NCI-H187 (cell line): ENCODE measurements at places on chromosomes 12 and 14.

DNA sequence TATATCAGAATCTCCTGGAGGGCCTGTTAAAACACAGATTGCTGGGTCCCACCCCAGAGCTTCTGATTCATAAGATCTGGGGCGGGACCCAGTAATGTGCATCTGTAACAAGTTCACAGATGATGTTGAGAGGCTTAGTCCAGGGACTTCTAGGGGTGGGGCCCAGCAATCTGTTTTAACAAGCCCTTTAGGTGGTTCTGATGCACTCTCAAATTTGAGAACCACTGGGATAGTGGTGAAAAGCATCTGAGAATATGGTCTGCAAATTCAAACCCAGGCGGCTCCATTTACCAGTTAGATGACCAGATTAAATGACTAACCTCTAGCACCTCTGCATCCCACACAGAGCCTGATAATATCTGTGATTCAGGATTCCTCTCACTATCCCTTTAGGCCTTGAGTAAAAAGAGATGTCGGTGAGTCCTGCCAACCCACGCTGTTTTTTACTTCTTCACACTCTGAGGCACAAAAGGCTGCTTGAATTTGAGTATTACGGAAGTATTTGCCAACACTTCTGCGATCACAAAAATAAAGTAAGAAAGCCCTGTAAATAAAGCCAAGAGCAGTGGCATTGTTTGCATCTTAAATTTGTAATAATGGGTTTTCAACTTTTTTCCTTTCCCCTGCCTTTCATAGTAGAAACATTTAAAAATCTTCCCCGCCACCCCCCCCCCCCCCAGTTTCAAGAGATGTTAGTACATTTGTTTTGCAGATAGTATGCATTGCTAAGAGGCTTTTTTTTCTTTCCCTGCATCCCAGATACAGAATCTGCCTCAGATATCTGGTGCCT, 1.8 kb upstream of the FRS2 start:
- DNase-seq, result no peak

DNA sequence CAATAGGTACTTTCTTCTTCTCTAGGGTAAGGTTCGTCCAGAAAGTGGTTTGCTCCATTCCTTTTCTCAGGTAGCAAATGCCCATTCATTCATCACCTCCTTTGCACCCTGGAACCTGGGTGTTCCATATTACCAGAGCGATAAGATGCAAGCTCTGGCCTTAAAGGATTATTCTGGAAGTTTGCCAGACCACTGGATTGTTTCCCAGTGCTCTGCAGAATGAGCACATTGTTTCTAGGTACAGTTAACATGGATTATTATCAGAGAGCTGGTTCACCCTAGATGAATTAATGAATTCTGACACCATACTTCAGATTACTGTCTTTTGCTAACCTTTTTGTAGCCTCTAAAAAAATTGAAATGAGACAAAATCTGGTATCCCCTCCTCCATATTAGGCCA, 170.9 kb upstream of the BMP4 start:
- DNase-seq, result no peak

GRCh38 chr14:75422169-75422568, 5.7 kb upstream of the JDP2 start:
- no peak for DNase-seq

DNA sequence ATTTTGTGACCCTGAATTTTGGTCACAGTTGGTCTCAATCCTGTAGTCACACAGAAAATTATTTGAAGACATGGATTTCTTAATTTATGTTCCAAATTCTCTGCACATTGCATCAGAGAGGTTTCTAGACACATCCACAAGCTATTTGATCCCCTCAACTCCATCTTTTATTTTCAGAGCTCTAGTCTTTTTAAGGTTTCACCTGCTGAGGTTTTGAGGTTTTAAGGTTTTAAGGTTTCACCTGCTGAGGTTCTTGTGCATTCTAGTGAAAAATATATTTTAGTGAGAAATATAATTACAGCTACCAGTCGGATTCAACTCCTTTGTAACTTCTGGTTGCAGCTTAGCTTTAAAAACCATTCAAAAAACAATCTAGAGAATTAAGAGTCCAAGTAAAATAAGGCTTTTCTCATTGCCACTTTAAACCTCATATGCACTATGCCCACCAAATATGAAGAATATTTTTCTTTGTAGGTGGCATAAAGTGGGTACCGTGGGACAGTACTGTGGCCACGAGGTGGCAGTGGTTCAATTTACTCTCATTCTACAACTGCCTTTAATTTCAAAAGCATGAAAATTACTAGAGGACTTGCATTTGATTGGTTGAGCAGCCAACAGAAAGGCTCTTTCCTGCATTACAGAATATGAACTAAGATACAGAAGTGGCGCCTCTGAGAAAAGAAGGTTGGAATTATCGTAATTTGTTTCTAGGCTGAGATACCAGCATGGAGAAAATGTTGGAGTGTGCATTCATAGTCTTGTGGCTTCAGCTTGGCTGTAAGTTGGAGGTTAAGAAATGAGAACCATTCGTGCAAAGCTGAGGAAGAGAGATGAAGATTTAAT, 366.5 kb upstream of the OR4E1 start:
- DNase-seq, result no peak

- no peak for DNase-seq
These were observed 14.2 kb downstream of the GLT1D1 start for GRCh38 chr12:128867466-128867865.

DNA sequence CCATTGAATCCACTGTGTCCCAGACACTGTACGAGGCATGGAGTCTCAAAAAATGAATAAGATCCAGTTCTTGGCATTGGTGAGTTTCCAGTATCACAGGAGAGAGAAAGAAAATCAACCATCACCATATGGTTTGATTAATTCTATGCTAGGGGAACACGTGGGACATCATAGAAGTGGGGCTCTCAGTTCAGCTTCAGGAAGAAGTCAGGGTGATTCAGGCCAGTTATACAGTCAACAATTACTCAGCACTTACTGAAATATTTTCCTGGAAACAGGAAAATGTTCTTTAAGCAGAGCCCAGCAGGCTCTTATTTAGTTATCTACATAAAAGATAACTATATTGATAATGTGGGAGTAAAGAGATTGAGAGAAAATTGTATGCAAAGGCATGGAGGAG, 407.2 kb downstream of the NOVA1 start:
- no peak for DNase-seq

- no peak for DNase-seq
These were observed 134.1 kb downstream of the NCOR2 start for GRCh38 chr12:124433147-124433874.

DNA sequence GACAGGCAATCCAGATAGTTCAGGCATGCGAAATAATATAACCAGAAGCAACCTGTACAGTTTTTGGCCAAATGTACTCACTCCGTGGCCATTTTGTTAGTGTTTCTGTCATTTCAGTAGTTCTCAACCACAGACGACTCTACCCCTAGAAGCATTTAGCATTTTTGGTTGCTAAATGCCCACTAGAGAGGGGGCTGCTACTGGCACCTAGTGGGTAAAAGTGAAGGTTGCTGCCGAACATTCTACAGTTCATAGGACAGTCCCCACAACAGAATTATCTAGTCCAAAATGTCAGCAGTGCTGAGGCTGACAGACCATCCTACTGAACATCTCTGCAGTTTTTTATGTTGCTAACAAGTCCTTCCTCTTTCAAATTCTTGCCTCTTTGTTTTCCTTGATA, 107.4 kb downstream of the TSHR start:
- DNase-seq, result no peak

- DNase-seq, result no peak
These were observed 196.3 kb downstream of the PPM1H start for GRCh38 chr12:62738616-62739015.

DNA sequence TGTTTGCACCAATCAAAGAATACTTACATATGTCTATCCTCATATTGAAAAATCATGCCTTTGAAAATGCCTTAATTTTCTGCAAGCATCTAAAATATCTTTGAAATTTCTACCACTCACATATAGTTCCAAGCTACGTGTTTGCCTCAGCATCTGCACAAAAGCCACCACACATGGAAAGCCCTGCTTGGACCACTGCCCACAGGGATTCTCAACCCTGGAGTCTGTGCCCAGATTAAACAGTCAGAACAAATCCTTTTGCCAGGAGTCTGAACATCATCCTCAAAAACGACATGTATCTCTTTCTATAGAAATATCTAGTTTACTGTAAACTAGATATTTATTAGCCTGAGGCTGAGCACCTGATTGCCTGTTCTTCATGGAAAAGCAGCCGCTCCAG, 32.6 kb downstream of the ARMH4 start:
- DNase-seq, result no peak

DNA sequence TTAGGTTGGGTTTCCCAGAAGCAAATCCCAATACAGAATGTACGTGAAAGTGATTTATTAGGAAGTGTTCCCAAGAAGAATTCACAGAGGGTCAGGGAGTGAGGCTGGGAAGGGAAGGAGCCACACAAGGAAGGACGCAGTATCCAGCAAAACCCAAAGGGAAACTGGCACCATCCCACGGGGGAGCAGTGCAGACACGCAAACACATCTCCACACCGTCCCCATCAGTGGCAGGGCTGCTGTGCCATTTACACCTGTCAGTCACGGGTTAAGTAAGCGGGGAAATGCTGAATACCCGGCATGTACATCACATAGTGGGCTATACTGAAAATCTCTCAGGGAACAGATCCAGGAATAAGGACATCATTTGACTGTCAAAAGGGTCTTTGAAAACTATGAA, 93.9 kb downstream of the SLC38A1 start:
- DNase-seq, result no peak

DNA sequence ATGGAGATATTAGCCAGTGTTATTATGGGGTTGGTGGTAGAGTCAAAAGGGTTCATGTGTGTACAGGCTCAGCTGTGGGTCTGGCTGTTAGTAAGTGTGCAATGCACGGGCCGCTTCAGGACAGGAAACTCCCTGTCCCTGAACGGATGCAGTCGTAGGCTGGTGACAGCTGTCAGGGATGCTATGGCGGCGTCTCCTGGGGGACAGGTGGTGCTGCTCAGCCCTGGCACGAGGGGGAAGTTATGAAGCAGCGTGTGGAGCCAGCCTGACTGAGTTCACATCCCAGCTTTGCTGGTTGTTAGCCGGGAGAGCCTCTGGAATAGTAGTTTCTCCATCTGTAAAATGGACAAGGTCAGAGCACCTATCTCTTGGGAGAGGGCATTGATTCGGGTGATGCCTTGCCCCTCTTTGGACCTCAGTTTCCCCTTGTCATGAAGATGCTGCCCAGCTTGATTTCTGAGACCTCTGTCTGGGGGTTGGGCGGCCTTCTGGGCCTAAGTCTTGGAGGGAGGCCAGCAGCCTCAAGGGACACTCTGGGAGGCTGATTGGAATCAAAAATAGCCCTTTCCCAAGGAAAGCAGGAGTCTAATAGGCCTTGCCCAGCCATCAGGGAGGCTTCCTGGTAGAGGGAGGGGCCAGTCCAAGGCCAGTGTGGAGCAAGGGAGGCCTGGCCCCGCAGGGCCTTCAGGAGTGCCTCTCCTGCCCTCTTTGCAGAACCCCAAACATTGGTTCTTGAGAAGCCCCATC, 7.1 kb downstream of the ASB2 start:
- DNase-seq, result no peak

DNA sequence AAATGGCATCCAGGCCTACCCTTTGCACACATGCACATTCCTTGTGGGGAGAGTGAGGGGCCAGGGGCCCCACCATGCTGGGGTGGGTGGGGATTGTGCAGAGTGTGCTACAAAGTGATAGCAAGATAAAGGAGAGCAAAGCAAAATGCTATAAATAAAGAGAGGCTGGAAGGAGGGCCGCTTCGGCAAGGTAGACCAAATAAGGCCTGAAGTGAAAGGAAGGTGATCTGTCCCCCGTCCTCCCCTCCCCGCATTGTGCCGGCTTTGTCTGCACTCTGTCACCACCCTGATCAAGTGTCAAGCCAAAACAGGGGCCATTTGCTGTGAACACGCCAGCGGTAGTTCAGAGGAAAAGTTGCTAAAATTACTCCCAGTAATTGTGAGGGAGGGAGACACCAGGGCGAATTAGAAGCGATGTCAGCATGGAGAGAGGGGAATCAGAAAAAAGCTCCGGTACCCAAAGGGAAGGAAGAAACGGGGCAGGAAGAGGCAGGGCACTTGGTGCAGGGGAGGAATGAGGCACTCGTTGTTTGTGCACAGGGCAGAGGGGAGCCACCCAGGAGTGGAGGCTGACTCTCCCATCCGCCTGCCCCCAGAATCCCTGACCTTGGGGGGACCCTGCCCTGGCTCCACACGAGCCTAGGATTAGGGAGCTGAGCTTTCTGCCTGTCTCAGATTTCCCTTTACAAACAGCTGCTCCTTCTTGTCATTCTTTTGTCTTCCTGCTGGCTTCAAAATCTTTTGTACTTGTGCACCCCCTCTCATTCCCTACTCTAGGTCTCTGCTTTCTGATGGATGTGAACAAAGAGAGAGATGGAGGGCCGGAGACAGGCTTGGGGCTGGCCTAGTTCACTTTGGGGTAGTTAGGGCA, 2.9 kb upstream of the MYH7 start:
- DNase-seq, result no peak

- DNase-seq, result no peak
These were observed 86.9 kb downstream of the FLRT2 start for GRCh38 chr14:85616886-85617285.

GRCh38 chr12:4288296-4289131, 15.0 kb downstream of the CCND2 start:
- DNase-seq, result no peak

DNA sequence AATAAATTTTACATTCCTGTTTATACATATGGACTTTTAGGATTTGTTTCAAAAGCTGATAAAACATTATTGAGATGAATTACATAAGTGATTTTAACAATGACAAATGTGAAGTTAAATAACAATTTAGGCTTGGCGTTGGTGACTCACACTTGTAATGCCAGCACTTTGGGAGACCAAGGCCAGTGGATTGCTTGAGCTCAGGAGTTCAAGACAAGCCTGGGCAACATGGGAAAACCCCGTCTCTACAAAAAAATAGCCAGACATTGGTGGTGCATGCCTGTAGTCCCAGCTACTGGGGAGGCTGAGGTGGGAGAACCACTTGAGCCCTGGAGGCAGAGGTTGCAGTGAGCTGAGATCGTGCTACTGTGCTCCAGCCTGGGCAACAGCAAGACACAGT, 7.4 kb downstream of the ACOT2 start:
- DNase-seq, result no peak

- no peak for DNase-seq
These were observed 240.8 kb downstream of the DACT1 start for GRCh38 chr14:58878439-58879139.

DNA sequence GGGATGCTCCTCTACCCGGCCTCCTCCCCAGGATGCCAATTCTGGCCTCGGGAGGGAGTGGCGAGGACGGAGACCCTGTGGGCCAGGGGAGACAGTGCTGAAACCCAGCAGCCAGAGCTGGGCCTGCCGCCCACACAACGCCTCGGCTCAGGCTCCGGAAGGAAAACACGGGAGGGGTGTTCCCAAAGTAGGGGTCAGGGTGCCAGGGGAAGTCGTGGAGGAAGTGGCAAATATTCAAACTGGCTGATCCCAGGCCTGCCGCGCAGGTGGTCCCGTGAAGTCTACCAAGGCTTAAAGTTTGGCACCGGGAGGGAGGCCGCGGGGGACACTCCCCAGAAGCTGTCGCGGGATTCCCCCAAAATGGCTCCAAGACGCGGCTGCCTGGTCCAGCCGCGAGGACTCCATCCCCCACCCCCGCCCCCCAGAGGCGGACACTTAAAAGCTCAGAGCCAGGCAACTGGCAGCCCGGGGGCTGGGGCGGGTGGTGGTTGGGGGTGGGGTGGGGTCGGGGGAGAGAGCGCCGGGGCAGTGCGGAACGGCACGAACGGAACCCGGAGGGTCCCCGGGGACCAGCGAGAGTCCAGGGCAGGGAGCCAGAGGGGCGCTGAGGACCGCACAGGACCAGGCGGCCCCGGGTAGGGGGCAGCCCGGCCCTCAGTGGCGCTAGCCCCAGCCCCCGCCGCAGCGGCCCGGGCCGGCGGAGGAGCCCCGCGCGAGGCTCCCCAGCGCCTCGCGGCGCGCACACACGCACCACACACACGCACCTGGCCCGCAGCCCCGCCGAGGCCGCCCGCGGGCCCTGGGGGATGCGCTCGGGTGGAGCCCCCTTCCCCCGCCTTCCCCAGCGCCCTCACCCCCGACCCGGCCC, 20.0 kb downstream of the BEGAIN start:
- no peak for DNase-seq
